CD4-positive, alpha-beta memory T cell (primary cell): ENCODE measurements at places on chromosomes 4 and X. TPM values are rescaled to one million over a fixed set of nuclear protein-coding genes. Genes with fewer than 3 reads are reported as not detected.

- no peaks in the 10 kb centered on the region for H3K4me1 ChIP-seq
- H3K4me3 ChIP-seq: no peak overlapping the region
- H3K27me3 ChIP-seq: no peaks in the 10 kb centered on the region
- H3K27ac ChIP-seq: no peak overlapping the region
- no peak for DNase-seq
These were observed 164.2 kb downstream of the MAB21L2 start for GRCh38 chr4:150746156-150746555.

DNA sequence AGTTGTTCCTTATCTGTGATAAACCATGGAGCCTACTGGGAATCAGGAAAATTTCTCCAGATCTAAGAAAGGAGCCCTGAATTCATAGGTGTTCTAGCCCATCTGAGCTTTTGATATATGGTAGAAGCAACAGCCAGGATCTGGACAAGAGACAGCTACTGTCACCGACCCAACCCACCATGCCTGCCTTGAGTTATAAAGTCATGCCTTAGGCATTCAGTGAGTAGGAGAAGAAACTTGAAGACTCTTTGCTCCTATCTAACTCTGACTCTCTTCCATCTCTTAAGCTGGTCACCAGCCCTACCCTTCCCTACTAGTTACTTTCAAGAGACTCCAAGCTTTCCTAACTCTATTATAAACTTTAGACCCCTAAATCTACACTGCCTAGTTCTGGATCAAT is 83.9 kb upstream of the FAM9B start:
- no peak overlapping the region for H3K4me3 ChIP-seq
- H3K36me3 ChIP-seq: no peaks in the 10 kb centered on the region
- no peaks in the 10 kb centered on the region for H3K27me3 ChIP-seq
- H3K4me1 ChIP-seq: no peaks in the 10 kb centered on the region
- no peak for DNase-seq

DNA sequence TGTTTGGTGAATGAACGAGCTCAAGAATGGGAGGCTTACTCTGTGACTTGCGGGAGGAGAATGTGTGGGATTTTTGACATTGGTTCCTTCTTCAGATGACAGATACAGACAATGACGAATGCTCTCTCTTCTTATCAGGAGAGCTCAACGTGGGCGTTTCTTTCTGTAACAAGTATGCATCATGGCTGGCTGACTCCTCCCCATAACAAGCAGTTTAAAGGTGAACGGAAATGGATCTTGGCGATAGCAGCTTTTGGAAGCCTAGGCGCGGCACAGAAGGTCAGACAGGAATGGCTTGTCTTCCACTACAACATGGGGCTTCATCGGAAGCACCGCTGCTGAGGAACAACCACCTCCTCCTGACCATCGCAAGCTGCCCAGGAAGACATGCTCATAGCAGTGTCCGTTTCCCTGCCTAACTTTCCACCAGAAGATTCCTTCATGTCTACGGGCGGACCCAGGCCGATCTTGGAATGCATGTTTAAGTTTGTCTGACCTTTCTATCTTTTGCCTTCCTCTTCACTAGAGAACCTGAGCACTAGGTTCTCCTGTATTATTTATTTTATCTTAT is 18.3 kb upstream of the ACSL1 start:
- no peak overlapping the region for H3K27ac ChIP-seq
- no peaks in the 10 kb centered on the region for H3K4me1 ChIP-seq
- H3K36me3 ChIP-seq: no peaks in the 10 kb centered on the region
- no peaks in the 10 kb centered on the region for H3K27me3 ChIP-seq

GRCh38 chr4:147944249-147944648 is 212.4 kb downstream of the ARHGAP10 start:
- no peaks in the 10 kb centered on the region for H3K27me3 ChIP-seq
- peak; percentile 13 for DNase-seq
- no peaks in the 10 kb centered on the region for H3K36me3 ChIP-seq
- peaks cover 30% of the 10 kb centered on the region for H3K4me1 ChIP-seq
- no peak overlapping the region for H3K4me3 ChIP-seq

DNA sequence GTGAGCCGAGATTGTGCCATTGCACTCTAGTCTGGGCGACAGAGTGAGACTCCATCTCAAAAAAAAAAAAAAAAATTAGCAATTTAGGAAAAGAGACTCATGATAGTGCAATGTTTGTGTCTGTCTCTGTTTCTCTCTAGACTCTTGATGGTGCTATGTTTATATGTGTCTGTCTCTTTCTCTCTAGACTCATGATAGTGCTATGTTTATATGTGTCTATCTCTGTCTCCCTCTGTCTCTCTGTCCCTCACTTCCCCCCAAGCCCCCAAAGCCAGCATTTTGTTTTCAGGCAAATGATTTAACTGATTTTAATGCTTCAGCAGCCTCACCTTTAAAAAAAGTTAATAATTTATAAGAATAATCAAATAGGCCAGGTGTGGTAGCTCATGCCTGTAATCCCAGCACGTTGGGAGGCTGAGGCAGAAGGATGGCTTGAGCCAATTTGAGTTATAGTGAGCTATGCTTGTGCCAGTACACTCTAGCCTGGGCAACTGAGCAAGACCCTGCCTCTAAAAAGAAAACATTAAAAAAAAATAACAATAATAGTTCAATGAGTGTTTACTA is 6.9 kb downstream of the MOB1B start:
- peaks cover 4% of the 10 kb centered on the region for H3K36me3 ChIP-seq
- no peak overlapping the region for H3K27ac ChIP-seq
- H3K27me3 ChIP-seq: no peaks in the 10 kb centered on the region
- DNase-seq: no peak
- peaks cover 3% of the 10 kb centered on the region for H3K4me1 ChIP-seq

DNA sequence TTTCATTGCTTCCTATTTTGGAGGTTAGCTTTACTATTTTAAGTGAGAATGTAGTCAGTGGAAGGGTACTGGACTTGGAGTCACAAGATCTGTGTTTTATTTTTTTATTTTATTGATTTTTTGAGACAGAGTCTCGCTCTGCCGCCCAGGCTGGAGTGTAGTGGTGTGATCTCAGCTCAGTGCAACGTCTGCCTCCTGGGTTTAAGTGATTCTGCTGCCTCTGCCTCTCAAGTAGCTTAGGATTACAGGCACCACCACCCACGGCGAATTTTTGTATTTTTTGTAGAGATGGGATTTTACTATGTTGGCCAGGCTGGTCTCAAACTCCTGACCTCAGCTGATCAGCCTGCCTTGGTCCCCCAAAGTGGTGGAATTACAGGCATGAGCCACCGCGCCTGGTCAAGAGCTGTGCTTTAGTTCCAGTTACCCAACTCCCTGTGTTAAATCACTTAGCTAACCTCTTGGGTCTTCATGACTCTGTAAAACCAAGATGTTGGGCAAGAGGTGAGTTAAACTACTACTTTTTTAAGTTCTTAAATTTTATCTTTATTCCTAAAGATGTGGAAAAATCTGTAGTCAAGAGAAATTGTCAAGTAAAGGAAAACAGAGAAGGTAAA is 11.2 kb downstream of the USP9X start:
- H3K36me3 ChIP-seq: no peaks in the 10 kb centered on the region
- H3K27me3 ChIP-seq: no peaks in the 10 kb centered on the region
- no peak overlapping the region for H3K4me3 ChIP-seq
- no peak for DNase-seq

DNA sequence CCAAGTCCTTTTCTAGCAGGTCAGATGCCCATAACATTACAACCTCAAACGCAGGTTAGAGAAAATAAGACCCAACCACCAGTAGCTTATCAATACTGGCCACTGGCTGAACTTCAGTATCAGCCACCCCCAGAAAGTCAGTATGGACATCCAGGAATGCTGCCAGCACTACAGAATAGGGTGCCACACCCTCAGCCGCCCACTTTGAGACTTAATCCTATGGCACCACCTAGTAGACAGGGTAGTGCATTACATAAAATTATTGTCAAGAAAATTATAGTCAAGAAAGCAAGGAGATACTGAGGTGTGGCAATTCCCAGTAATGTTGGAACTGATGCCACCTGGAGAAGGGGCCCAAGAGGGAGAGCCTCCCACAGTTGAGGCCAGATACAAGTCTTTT is 19.9 kb upstream of the TRIM61 start:
- H3K4me3 ChIP-seq: no peak overlapping the region
- H3K27me3 ChIP-seq: no peaks in the 10 kb centered on the region
- no peaks in the 10 kb centered on the region for H3K36me3 ChIP-seq
- no peak overlapping the region for H3K27ac ChIP-seq

GRCh38 chr4:26458157-26458561 is 32.1 kb downstream of the CCKAR start:
- H3K27ac ChIP-seq: no peak overlapping the region
- H3K4me3 ChIP-seq: no peak overlapping the region
- H3K36me3 ChIP-seq: no peaks in the 10 kb centered on the region

GRCh38 chr4:185730849-185731608 is 81.0 kb downstream of the SORBS2 start:
- no peak overlapping the region for H3K4me3 ChIP-seq
- H3K27ac ChIP-seq: no peak overlapping the region
- no peaks in the 10 kb centered on the region for H3K27me3 ChIP-seq

- no peaks in the 10 kb centered on the region for H3K27me3 ChIP-seq
- H3K36me3 ChIP-seq: no peaks in the 10 kb centered on the region
- H3K4me3 ChIP-seq: no peak overlapping the region
- H3K4me1 ChIP-seq: peaks cover 19% of the 10 kb centered on the region
These were observed 21.0 kb downstream of the TNIP3 start for GRCh38 chr4:121143131-121143530.

- H3K4me3 ChIP-seq: no peak overlapping the region
- peaks cover 38% of the 10 kb centered on the region for H3K36me3 ChIP-seq
- no peaks in the 10 kb centered on the region for H3K27me3 ChIP-seq
- no peak overlapping the region for H3K27ac ChIP-seq
These were observed 59.3 kb downstream of the MSN start for GRCh38 chrX:65726715-65727114.

DNA sequence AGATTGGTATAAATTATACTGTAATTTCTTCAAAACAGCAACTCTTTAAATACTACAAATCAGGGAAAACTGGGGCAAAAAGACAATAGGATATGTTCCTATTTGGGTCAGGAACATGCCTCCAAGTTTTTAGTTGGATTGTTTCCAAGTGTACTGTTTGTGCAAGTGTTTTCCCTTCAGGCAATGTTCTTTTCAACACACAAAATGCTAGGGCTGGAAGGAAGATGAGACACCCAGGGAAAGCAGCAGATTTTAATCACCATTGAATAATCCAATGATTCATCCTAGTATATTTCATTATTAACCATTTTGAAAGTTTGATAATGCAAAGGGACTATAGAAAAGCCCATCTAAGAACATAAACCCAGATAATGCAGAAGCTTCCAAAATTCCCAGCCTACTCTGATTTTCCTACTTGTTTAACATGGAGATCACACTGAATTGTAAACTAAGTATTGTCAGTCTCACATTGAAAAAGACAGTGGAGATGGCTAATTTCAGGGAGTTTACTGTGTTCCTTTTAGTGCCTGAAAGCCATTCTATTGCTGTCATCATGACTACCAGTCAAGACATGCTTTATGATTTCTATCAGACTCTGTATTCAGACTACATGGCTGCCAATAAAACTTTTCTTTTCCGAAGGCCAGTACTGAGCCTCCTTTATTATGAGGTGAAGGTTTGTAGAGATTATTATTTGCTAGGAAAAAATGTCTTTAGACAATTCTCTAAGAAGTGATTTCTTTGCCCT is 38.6 kb downstream of the COL4A6 start:
- no peaks in the 10 kb centered on the region for H3K27me3 ChIP-seq
- no peak for DNase-seq
- H3K36me3 ChIP-seq: no peaks in the 10 kb centered on the region

DNA sequence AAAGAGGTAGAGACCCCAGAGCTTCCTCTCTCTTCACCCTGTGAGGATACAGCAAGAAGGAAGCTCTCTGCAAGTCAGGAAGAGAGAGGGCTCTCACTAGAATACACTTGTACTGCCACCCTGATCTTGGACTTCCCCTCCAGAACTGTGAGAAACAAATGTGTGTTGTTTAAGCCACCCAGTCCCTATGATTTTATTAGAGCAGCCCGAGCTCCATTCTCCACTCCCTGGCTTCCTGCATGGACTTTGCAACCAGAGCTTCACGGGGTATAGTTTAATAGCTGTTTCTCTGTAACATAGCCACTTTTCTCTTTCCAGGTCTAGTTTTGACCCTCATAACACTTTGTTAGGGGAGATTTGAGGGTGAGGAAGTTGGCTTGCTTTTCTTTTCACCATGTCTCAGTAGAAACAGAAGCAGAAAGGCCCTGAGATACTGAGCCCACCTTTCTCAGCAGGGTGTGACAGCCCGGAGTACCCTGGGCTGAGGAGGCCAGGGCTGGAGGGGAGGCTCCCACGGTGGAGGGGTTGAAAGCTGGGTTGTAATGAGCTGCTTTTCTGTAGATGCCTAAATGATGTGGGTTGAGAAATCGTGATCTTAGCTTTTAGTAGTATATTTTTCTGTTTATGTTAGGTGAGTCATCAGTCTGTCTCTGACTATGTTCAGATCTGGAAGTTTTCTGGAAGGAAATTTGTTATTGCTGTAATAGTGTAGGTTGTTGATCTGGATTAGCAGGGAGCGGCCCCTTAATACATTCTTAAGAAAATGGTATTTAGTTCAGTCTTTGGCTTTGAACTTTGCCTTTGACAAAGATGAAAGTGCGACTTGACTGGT is 118.6 kb downstream of the PTTG2 start:
- no peaks in the 10 kb centered on the region for H3K36me3 ChIP-seq
- H3K4me1 ChIP-seq: no peaks in the 10 kb centered on the region
- H3K27me3 ChIP-seq: no peaks in the 10 kb centered on the region
- H3K27ac ChIP-seq: no peak overlapping the region

- no peak for DNase-seq
- peaks cover 16% of the 10 kb centered on the region for H3K4me1 ChIP-seq
- H3K27ac ChIP-seq: no peak within 1 kb of the TSS
- H3K4me3 ChIP-seq: no peak within 1 kb of the TSS
- no peaks in the 10 kb centered on the region for H3K36me3 ChIP-seq
These were observed at the start of gene HS3ST1 for GRCh38 chr4:11428231-11428898. Gene HS3ST1 (minus strand): TSS chr4:11428894. CDS start chr4:11400005, 28,889 bp downstream.

GRCh38 chr4:152540293-152540674 is 4.4 kb upstream of the FBXW7 start:
- H3K4me3 ChIP-seq: no peak overlapping the region
- H3K36me3 ChIP-seq: peaks cover 5% of the 10 kb centered on the region
- H3K4me1 ChIP-seq: peaks cover 50% of the 10 kb centered on the region
- H3K27ac ChIP-seq: no peak overlapping the region
- no peak for DNase-seq

DNA sequence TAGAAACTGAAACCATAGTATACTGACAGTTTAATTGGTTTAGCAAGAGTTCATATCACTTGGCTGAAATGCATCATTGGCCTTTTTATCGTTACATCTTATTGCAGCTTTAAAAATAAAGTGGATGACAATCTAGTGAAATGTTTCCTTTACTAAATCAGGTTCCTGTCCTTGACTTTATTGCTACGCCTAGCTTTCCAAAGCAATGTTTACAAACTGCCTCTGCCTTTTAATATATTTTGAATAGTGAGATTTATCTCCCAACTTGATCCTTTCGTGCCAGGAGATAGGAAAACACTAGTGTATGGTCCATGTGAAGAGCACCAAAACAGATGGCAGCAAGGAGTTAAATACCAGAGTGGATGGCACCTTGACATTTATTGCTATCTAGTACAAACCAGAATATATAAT is 67.0 kb downstream of the GPC3 start:
- no peak for DNase-seq
- no peaks in the 10 kb centered on the region for H3K27me3 ChIP-seq
- no peak overlapping the region for H3K4me3 ChIP-seq
- H3K27ac ChIP-seq: no peak overlapping the region
- H3K36me3 ChIP-seq: no peaks in the 10 kb centered on the region

GRCh38 chrX:109760922-109761250 is 27.8 kb upstream of the ACSL4 start:
- H3K4me1 ChIP-seq: peaks cover 9% of the 10 kb centered on the region
- H3K27me3 ChIP-seq: no peaks in the 10 kb centered on the region
- H3K36me3 ChIP-seq: no peaks in the 10 kb centered on the region
- DNase-seq: no peak
- no peak overlapping the region for H3K4me3 ChIP-seq

The ZXDA gene
- total RNA-seq: 13.4 TPM

The BMPR1B gene
- total RNA-seq: 0.17 TPM

The AMBN gene
- total RNA-seq: not detected

The NOX1 gene
- not detected for total RNA-seq

The PPP1R2C gene
- not detected for total RNA-seq
